H4 (cell line): ENCODE measurements at places on chromosomes 1 and 21.
A peak's percentile ranks its signal among the peaks of the same experiment; 100 is the strongest.

DNA sequence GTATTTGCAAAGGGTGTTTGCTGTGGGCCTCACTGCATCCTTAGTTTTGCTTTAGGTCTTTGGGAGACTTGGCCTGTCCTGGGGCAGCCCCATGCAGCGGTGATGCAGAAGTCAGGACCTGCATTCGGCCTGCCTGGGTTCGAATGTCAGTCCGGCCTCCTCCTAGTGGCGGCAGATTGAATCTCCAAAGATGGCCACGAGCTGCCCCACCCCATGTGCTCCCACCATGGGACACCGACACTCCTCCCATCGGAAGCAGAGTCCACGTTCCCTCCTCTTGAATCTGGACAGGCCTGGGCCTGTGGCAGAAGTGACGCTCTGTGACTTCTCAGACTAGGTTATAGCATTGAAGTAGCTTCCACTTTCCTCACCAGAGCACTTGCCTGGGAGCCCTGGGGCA, 16.3 kb upstream of the NPPB start:
- DNase-seq, result no peak

DNA sequence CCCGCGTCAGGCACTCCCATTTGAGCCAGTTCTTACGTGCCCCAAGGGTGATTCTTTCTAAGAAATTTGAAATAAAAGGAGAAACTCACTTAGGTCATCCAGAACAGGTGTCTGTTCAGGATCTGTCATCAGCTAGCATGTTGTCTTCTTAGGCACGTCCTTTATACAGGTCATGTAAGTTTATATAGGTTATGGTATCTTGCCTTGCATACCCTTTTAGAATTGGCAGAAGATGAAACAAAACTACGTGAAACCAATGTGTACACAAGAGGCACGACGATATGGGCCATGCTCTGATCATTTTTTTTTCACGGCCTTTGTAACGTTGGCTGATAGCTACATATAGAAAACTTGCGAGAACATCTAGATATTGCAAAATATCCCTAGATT, 579 bp upstream of the GTF2B start:
- DNase-seq, result no peak

DNA sequence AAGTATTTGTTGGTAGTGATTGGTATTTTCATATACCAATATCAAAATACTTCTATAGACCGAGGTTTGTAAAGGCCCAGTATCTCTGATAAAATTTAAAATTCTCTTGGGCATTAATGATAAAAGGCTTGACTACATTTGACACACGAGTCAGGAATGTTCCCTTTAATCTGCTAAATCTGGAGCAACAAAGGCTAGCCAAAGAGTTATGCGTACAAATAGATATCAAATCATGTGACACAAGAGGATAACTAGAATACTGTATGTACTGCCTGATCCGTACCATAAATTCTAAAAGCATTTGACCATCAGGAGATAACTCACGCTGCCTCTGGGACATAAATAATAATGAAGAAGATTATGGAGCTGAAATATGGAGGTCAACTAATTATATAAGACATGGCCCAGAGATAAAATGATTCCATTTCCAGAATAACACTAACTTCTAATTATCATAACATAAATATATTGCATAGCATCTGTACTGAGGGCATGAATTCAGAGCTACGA, 64.2 kb upstream of the SH3GLB1 start:
- DNase-seq, result no peak

GRCh38 chr21:41678016-41678923, 88.6 kb downstream of the RIPK4 start:
- peak; percentile 90 for DNase-seq

- no peak for DNase-seq
These were observed 128.3 kb upstream of the HMGB4 start for GRCh38 chr1:33735624-33736023.

DNA sequence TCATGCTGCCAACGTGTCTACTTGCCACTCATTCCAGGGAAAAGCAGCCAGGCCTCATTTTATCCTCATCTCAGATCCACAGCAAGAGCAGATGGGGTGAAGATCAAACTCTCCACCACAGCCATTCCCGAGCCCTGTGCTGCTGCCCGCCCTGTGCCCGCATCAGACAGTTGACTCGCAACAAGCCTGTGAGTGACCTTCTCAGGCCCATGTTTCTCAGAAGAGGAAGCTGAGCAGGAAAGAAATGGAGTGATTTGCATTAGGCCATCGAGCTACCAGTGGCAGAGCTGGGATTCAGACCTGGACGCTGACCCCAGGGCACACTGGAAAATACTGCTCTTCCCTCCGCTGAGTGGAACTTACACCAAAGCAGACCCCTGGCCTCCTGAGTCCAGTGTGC, 1.2 kb downstream of the CNR2 start:
- no peak for DNase-seq

DNA sequence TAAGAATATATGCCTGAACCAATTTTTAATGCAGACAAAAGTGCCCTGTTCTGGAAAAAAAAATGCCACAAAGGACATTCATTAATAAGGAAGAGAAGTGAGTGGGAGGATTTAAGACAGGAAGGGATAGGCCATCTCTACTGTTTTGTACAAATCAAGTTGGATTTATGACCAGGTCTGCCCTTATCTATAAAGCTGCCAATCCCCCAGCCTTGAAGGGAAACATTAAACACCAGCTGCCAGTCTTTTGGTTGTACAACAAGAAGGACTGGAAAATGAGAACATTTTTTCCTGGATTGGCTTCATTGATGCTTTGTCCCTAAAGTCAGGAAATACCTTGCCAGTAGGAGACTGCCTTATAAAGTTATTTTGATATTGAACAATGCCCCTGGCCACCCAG, 444.0 kb downstream of the NPHP4 start:
- no peak for DNase-seq

DNA sequence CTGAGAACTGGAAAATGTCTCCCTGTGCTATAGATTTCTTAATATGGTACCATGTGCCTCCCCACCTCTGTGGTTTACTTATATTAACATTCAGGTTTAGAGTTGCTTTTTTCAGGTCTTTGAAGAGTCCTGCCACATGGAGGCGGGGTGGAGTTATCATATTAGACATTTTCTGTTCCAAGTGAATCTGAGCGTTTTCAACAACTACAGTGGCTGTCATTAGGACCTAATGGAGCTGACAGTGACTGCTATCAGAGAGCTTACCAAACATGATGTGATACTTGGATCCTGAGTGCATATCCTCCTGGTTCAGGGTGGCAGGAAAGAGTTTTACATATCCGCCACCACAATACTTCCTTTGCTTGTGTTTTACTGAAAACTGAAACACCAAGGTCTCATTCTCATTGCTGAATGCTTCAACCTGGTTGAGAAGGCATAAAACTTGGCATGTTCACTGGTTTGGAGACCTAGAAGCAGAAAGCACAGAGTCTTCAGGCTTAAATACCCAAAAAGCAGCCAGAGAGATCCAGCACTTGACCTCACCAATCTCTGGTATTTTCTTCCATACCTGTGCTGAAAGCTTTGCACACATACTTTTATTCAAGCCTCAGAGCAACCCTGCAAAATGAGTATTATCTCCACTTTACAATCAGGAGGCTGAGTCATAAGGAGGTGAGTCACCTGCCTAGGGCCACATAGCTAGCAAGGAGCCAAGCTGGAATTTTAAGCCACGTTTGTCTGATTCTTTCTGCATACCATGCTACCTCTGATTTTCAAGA, 47.4 kb upstream of the OSBPL9 start:
- peak; percentile 78 for DNase-seq

- peak; percentile 52 for DNase-seq
These were observed 829 bp downstream of the PEA15 start for GRCh38 chr1:160206036-160206389.

DNA sequence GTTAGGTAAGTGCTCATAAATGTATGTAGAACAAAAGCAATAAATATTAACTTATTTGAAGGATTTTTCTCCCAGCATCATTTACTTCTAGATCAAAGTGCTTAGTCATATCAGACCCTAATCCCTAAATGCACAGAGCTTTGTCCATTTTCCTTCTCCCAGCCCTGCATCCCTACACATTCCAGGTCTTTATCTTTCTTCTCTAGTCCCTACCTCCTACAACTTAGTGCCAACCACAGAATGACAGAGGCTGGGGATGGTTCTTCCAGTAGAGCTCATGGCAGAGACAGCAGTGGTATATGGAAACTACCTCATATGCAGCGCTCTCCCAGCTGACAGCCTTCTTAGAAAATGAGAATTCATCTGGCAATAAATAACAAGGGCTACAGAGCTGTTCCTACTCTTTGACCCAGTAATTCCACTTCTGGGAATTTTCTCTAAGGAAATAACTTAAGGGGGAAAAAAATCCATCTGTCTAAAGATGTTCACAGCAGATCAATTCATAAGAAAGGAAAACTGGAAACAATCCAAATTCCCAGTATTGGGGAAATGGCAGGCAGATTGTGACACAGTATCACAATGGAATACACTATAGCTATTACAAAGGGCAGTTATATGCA, 62.9 kb upstream of the ROR1 start:
- no peak for DNase-seq

DNA sequence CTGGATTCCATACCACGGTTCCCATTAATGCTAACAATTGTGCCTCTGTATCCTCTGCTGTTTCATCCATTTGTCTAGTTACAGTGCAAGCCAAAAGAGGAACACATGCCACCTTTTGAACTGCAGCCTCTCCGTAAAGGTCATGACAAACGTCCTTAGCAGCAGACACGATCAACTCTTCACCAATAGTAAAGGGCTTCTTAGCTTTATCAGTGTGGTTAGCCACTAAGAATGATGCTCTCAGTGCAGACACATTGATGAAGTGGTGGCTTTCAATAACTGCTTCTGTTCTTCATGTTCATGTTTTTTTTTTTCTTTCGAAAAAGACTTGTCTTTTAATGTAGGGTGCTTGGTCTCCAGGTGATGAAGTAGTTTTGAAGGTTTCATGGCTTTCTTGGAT, 14.3 kb downstream of the XPR1 start:
- DNase-seq, result no peak

GRCh38 chr1:216221260-216221700, 202.0 kb downstream of the USH2A start:
- peak; percentile 77 for DNase-seq

GRCh38 chr1:202214089-202214843, 20.7 kb downstream of the LGR6 start:
- DNase-seq, result no peak

DNA sequence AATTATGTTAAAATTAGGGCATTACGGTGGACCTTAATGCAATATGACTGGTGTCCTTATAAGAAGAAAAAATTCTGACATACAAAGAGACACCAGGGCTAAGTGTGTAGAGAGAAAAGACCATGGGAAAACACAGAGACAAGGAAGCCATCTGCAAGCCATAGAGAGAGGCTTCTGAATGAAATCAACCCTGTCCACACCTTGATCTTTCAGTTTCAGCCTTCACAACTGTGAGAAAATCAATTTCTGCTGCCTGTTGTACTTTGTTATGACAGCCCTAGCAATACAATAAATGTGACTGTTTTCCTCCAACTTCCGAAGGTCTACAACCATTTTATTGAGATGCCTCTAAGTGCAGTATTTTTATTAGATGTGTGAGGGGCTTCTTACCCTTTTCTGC, 1407.2 kb downstream of the MRPL39 start:
- DNase-seq, result no peak

DNA sequence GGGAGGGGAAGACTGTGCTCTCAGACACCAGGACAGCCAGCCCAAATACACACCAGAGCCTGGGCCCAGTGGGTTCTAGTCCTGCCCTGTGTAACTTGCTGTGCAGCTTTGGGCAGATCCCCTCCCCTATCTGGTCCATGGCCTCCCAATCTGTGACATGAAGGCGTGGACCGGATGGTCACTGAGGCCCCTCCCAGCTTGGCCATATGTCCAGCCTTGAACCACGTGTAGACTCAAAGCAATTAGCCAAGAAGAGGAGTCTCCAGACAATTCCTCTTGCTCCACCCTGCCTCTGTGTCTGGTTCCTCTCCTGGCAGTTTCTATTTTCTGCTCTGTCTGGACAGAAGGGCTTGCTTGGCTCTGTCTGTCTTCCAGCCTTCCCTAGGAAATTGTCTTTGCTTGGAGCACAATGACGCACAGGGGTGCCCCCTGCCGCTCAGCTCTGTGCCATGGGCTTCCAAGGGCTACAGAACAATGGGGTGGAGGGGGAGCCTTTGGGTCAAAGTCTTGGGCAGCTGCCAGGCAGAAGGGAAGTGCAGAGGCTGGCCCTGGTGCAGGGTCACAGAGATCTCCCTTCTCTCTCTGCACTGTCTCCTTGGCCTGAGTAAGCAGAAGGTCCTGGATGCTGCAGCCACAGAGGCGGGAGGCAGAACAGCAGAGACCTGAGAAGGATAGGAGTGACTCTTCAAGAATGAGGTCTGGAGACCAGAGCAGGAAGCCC, 66.1 kb downstream of the TENT5C start:
- DNase-seq, result no peak

DNA sequence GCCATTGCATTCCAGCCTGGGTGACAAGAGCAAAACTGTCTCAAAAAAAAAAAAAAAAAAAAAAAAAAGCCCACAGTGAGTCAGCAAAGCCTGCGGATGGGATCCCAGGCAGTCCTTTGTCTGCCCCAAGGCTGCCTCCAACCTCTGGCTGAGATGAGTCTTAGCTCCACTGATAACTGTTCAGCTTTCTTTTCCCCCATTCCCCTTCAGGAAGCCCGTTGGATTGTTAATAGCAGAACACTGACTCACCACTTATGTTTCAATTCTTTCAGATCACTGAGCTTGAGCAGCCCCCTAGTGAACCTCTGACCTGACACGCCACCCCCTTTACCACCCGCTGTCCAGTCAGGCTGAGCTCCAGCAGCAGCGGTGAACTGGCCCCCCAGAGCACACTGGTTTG, 57.5 kb downstream of the ERG start:
- peak; percentile 76 for DNase-seq

- DNase-seq, result no peak
These were observed 83.8 kb downstream of the GON4L start for GRCh38 chr1:155773221-155773620.

- no peak for DNase-seq
These were observed 417.2 kb upstream of the PBX1 start for GRCh38 chr1:164141797-164142196.

- peak; percentile 43 for DNase-seq
These were observed at the start of gene S100A5 for GRCh38 chr1:153540394-153541361. Gene S100A5 (minus strand): TSS chr1:153540934. CDS start chr1:153540191, 743 bp downstream.

DNA sequence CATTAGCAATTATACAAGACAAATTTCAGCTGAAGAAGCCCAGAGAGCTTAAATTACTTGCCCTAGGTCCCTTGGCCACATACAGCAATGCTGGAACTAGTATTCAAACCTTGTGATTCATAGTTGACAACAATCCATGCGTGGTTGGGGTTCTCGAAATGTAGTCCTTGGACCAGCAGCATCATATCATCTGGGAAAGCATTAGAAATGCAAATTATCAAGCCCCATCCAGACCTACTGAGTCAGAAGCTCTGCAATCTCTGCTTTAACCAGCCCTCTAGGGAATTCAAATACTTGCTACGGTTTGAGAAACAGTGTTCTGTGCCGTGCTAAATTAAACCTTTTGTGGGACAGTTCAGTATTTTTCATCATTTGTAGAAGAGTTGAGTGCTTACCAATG, 65.1 kb downstream of the CLIC6 start:
- no peak for DNase-seq
